ENCODE measurements at places on chromosomes 3 and 15.
A peak's percentile ranks its signal among the peaks of the same experiment; 100 is the strongest.

DNA sequence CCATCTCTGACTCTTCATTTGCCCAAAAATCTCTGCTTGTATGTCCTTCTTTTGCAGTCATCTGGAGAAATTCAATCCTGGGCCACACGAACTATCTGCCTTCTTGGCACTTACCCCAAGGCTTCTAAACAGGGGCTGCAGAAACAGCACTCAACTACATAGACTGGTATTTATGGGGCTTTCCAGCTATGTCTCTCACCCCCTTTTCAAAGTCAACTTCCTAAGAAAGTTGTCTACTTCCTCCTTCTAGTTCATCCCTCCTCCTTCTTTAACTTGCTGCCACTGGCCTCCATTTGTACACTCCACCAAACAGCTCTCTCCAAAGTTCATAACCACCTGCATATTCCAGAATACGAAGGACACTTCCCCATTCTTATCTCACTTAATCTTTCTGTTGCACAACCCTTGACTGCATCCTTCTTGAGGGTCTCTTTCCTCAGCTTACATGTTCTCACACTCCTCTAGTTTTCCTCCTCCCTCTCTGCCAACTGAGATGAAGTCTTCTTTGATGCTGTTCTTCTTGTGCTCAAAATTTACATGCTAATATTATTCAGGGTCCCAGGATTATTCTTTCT is 55.2 kb downstream of the PLD1 start:
- DNase-seq: no peak

GRCh38 chr15:88220443-88221335 is 35.9 kb downstream of the NTRK3 start:
- no peak for DNase-seq

GRCh38 chr15:35986191-35986721 is 440.3 kb upstream of the DPH6 start:
- DNase-seq: no peak

DNA sequence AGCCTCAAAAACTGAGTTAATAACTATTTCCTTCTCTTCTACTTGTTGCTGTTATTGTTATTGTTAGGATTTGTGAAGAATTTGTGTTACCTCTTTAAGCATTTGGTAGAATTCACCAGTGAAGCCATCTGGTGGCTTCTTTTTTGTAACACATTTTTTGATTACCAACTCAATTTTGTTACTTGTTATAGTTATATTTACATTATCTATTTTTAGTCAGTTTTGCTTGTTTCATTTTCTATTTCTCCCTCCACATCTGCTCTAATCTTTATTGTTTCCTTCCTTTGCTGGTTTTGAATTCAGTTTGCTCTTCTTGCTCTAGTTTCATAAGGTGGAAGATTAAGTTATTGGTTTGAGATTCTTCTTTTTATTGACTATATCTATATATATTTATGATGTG is 3.7 kb upstream of the SLC9C1 start:
- DNase-seq: no peak

- peak; percentile 33 for DNase-seq
Observed at GRCh38 chr15:69298697-69299441, at the start of gene PAQR5. Gene PAQR5 (plus strand): TSS chr15:69298912. CDS start chr15:69360081, 61,169 bp downstream.

- no peak for DNase-seq
Observed at GRCh38 chr3:190197346-190197763, 76.7 kb upstream of the P3H2 start.

DNA sequence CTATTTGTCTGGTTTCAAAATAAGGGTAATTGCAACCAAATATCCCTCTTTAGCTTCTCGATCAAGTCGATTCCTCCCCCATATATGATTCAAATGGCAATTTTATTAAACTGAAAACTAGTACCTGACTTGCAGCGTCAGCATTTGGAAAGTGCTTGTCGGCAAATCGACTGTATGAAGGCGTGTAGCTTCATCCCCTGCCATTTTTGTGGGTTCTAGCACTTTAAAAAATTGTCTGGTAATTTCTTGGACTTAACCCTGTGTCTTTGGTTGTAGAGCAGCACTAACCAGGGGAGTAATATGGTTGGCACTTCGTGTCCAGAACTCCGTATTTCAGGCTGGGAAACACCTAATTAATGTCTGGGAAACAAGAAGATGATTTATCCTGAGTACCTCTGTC is 573 bp downstream of the MME start:
- no peak for DNase-seq

GRCh38 chr3:124256599-124256998 is 264.7 kb upstream of the ROPN1 start:
- DNase-seq: no peak

DNA sequence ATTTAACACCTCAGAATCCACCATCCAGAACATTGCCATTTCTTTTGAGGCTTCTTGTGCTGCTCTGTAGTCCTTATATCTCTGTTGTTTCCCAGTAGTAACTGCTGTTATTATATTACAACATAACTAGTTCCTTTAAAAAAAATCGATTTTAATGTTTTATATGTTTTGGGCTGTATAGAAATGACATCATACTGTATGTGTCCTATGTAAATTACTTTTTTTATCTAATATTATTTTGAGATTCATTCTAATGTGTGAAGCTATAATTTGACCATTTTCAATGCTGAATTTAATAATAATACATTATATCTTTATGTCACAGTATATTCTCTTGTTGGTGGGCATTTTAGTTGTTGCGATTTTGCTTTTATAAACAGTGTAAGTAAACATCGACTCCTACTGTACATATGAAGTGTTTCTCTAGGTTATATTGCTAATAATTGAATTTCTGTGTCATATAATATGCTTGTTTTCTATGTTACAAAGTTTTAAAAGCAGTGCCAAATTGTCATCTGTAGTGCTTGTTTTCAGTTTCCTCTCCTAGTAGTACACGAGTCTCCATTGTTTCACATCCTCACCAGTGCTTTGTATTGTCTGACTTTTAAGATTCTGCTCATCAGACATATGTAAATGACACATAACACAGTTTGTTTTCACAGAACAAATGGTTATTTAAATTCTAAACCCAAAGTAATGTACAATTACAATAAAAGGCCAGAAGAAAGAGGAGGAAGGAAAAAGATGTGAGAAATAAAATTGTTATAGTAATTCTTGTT is 172.0 kb upstream of the LRRFIP2 start:
- DNase-seq: no peak

GRCh38 chr3:12392101-12392878 is 92.0 kb upstream of the TSEN2 start:
- DNase-seq: no peak

DNA sequence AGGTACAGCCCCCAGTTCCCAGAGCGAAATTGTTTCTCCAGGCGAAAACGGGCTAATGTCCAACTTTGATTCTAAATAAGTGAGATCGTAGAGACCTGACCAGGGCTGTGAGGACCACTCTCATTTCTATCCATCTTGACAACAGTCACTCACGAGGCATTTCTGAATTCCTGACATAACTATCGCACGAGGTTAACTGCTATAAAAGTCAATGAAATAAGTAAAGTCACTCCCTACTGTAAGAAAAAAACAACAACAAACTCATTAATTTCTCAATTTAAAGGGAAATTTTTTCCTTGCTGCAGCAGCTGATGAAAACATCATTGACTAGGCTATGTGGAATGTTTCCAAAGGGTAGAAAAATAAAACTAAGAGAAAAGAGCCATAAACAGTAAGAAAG is 69.1 kb downstream of the GREM1 start:
- peak; percentile 17 for DNase-seq

- no peak for DNase-seq
Observed at GRCh38 chr3:126661532-126662364, 6.8 kb upstream of the TXNRD3 start.

- DNase-seq: peak; percentile 61
Observed at GRCh38 chr3:33578325-33579177, 138.3 kb upstream of the UBP1 start.

GRCh38 chr3:30073622-30074021 is 532.8 kb upstream of the TGFBR2 start:
- peak; percentile 15 for DNase-seq

DNA sequence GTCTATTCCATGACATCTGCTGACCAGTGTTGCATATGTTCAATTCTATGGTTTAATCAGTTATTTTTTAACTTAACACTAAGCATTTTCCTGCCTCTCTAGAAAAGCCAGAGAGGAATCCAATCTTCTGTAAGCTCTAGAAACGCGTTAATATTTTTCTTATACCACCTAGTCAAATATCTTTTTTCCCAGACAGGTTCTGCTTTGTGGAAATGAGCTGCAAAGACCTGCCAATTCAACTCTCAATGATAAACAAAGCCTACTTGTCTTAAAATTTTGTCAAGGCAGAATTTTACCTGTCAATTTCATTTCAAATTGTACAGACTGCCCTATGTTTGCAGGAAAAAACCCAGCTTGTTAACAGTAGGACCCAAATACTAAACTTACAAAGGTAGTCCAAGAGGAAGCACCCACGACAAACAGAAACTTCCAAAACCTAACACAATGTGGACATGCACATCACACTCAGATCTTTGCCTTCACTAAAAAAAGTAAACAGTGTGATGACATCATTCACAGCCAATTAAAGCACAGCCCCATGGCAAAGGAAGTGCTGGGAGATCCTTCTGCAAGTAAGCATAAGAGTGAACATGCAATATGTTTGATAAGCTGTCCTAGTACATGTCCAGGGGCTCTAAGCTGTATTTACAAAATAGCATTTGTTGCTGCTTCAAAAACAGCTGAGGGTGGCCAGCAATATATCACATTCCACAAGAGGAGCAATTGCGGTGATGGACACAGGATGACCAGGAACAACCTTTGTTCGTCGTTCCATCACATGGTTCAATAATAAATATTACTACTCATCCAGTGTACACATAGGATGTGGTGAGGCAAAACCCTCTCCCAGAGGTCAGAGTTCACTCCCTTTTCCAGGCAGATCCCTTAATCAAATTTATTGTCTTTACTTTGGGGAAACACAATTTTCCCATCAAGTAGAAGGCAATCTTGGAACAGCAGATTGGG is 139.4 kb upstream of the TSC22D2 start:
- no peak for DNase-seq

- DNase-seq: no peak
Observed at GRCh38 chr3:155391104-155391503, 97.6 kb upstream of the STRIT1 start.

DNA sequence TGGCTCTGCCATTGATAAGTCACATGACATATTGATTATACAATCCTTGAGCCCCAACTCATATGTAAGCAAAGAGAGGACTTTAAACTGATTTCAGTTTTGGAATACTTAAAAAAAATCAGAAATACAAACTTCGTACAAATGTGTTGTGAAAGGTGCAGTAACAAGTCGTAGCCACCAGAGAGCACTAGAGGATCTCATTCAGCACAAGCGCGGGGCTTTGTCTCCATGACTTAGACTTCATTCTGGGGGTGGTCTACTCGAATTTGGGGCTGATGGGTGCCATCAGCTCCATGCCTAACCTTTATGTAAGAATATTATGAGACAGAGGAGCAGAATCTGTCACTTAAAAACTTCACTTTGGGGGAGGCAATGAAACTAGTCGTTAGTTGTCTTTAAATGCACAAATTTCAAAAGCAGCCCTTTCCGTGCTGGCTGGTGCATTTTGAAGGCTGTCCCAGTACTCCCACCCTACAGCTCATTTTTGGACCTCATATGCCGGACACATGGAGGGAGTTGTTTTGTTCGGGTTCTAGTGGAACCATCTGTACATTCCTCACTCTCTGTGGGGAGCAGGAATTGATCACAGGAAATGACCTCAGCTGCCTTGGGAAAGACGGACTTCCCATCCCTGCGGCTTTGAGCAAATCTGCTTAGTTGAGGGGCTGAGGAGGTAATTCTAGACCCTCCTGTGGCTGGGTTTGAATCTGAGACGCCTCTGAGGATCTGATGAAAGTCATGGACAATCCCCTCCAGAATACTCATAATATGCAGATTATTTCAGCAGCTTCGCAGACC is 27.5 kb upstream of the MASP1 start:
- peak; percentile 74 for DNase-seq

DNA sequence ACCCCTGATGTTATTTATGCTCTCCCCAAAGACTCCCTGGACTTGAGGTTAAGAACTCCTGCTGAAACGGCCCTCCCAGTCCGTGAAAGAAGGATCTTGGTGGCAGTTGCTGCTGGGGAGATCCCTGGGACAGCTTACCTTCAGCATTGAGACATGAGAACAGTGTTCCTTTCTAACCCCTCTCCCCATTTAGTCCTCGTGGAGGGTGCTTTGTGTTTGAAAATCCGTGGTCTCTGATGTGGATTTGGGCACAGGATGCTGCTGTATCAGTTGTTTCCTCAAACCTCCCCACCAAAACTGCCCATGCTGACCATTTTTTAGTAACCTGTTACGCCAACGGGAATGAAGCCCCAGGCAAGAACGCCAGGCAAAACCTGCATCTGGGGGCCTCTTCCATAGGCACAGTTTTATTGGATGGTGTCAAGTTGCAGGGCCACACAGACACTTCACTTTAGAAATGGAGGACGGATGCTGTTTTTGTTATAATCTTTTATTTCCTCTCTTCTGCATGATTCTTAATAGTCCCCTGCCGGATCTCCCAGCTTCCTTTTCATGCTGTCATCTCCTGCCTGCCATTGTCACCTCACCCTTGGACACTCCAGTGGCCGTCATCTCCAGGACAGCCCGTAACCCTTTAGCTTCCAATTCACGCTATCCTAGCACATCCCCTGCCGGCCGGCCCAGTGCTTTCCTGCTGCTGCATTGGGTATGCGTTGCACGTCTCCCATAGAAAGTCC is 31.7 kb upstream of the CEMIP start:
- no peak for DNase-seq

- DNase-seq: no peak
Observed at GRCh38 chr3:114328345-114328744, 34.5 kb downstream of the TIGIT start.

DNA sequence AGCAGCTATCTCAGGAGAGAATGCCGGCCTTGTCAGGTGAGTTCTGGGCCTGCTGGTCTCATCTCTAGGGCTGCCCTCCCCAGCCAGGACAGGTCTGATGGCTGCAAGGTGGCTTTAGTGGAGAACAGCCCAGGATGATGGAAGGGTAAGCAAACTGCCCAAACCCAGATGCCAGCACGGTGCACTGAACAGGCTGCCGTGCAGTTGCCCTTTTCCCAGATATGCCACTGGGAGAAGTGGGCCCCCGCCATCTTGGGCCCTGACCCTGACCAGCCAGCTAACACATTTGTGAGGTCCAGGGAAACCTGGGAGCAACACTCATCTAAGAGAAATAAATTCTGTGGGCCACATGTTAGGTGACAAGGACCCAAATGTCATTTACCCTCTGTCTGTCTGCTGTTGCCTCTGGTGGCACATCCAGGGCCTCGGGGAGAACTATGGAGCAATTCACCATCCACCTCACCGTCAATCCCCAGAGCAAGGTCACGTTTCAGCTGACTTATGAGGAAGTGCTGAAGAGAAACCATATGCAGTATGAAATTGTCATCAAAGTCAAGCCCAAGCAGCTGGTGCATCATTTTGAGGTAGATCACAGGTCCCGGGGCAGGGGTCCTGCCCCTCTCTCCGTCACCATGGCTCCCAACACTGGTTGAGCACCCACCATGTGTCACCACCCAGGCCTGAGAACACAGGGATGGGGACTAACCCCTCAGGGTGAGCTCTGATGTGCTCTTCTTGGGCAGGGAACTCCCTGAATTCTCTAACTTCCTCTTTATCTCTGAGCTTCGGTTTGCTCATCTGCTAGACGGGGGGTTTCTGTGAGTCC is 1.8 kb downstream of the ITIH1 start:
- no peak for DNase-seq
